ENCODE measurements at places on chromosomes 2 and 18. TPM values are rescaled to one million over a fixed set of nuclear protein-coding genes. Genes with fewer than 3 reads are reported as not detected.

DNA sequence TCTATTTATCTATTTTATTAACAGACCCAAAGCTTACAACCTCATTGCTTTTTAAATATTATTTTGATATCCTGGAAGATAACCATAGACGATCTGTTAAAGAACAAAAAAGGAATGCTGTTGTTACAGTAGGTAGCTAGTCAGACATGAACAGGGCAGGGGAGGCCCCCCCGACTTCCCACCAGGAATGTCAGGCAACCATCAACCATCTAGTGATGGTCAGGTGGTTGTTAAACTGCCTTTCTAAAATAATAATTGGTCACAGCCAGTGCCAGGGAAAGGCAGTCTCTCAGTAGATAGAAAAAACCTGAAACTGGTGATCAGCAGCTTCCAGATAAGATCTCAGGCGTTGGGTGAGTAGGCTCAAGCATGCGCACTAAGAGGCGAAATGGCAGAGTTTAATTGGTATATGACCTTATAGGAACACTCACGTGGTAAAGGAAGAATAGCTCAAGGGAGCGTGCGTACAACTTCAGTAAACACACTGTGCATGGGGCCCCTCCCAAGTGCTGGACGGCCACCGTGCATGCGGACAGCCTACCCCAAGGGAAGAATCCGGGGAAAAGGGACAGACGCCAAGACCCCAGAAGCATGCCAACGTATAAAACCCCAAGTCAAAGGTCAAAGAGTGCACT lies 32.5 kb upstream of the CCL20 start:
- peak; percentile 65 for DNase-seq

DNA sequence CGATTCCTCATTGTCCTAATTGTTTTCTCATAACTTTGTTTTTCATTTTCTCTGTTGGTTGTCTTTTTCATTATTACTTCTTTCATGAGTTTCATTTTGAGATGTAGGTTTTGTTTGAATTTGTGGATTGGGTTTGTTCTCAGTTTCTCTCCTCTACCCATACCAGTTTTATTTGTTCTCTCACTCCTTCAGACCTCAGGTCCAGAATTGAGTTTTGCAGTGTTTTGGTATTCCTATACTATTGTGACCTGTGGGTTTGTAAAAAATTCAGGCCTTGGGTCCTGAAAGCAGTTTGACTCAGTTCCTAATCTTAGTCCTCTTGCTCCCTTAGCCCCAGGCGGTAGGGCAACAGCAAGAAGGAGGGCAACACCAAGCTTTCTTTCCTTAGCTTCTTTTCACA lies 28.3 kb upstream of the UBE2E3 start:
- no peak for DNase-seq

GRCh38 chr2:19882286-19882685 lies 19.5 kb downstream of the TTC32 start:
- peak; percentile 46 for DNase-seq

DNA sequence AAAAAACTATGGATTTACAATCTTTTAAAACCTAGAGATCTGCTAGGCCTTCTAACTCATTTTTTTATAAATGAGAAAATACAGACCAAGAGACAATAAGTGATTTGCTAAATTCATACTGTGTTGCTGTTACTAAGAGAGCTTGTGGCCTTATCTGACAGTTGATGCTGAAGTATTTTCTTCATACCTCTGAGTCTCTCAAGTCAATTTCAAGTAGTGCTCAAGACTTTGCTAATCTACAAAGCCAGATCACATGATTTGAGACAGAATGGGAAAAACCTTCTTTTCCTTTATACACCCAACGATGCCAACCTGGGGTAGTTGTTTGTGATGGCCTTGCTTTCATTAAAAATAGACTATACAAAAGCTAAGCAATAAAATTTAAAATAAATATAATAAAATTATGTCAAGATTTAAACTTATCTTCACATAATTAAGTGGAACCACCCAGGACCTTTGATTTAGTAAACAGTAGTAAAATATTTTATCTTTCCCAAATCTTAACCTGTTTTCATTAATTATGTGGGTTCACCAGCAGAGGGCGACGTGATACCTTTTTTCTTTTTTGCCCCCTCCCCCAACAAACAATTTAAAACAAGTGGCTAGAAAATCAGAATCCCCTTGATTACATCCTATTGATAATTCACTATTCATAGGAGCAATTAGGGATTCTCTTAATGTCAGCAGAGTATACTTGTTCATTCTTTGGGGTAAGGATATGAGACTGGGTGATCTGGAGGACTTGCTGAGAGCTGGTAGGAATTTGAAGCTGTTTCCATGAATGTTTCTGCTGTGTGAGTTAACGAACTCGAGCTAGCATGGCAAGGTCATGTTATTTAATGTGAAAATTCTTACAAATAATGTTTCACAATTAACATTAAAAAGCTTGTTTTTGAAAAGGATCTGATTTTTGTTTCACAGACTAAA lies 49.6 kb upstream of the SLC5A7 start:
- no peak for DNase-seq

DNA sequence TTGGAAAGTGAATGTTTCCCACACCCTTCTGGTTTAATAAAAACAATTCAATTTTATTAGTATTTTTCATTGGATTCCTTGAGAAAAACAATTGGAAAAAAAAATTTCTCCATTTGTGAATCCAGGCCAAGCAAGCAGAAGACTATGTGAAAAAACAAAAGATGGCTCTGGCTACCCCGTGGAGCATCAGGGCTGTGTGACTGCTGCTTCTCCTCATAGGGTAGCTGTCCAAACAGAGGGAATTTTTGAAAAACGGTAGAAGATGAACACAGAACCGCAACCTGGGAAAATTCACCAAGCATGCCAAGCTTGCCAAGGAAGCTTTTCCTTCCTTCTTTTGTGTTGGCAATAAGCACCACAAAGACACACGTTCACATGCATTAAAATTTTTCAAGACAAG lies 71.3 kb upstream of the ACVR2A start:
- DNase-seq = no peak

Gene E2F6
- 14.8 TPM for total RNA-seq

GRCh38 chr18:49632588-49632987 lies 70.7 kb downstream of the LIPG start:
- DNase-seq = no peak

- DNase-seq = no peak
These were observed 129.0 kb downstream of the GPD2 start for GRCh38 chr2:156565066-156565710.
